ENCODE measurements at places on chromosomes 16 and 17. TPM values are rescaled to one million over a fixed set of nuclear protein-coding genes. Genes with fewer than 3 reads are reported as not detected.

MVD gene
- 18.8 TPM for total RNA-seq

KRT12 gene
- not detected for total RNA-seq

TEX19 gene
- not detected for total RNA-seq

CACNG1 gene
- total RNA-seq = not detected

CLEC18C gene
- 0.31 TPM for total RNA-seq

INCA1 gene
- total RNA-seq = not detected

TTYH2 gene
- 8.5 TPM for total RNA-seq
